ENCODE measurements at places on chromosomes 7 and 10. TPM values are rescaled to one million over a fixed set of nuclear protein-coding genes. Genes with fewer than 3 reads are reported as not detected.
A peak's percentile ranks its signal among the peaks of the same experiment; 100 is the strongest.

GRCh38 chr7:47087866-47088265, 494.0 kb downstream of the TNS3 start:
- no peak for DNase-seq

GRCh38 chr7:125390981-125391380, 461.4 kb upstream of the POT1 start:
- no peak for DNase-seq

DNA sequence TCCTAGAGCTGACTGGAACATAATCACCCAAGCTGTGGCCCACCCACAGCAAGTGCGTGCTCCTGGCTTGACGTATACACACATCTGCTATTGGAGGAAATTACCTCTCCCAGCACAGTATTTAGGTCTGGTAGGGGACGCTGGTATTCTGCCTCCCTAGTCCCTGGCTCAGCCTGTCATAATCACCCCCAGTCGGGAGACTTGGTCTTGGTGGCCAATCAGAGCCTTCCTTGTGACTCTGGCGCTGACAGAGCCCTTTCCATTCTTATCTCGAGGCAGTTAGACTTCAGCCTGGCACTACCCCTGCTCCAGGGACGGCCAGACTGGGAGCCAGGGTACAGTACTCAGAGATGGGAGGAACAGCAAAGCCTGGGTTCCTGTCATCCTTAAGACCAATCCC, 14.3 kb upstream of the PRKAG2 start:
- DNase-seq, result peak; percentile 47

DNA sequence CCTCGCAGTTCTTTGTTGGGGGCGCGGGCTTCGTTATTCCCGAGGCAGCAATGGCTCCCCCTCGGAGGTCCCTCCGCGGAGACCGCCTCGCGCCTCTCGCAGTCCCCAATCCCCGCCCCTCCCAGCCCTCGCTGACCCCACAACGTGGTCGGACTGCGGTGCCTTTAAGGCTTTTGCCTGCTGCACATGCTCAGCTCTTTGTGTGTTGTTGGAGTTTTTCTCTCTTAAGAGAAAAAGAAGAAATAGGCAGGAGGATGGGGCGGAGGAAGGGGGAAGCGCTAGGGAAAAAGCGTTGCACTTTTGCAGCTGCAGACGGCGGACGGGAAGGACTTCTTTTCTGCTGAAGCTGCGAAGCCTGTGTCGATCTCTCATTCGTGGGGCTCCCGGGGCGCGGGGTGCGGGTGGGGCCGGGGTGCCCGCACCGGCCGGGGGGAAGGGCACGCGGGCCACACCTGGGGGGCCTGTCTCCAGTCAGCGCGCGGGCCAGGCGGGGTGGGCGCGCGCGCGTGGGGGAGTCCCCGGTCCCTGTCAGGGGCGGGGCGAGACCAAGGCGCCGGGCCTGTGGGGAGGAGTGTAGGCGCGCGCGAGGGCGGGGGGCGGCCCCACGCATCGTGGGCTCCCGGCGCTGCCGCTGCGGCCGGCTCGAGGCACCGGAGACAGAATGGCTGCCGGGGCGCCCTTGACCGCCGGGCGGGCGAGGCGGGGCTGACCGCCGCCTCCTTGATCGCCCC, 445 bp upstream of the ATRNL1 start:
- DNase-seq, result no peak

GRCh38 chr7:128163473-128163872, 77.6 kb upstream of the LEP start:
- DNase-seq, result no peak

Gene STEAP2
- total RNA-seq, result 18.7 TPM

Gene CFAP46
- total RNA-seq, result not detected

DNA sequence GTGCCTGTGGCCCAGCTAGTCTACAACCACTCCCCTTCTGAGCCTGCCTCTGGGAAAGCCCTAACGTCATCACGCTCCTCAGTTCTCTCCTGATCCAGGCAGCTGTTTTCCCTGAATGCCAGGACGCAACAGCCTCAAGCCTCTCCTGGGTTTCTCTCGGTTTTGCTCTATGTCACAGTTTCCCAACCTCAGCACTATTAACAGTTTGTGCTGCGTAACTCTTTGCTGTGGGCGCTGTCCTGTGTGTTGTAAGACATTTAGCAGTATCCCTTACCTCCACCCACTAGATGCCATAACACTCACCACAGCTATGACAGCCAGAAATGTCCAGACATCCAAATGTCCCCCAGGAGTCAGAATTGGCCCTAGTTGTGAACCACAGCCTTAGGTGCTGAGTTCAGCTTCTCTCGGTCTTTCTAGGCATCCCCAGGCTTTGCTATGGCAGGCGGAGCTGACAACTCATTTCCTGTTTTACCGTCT, 226.3 kb upstream of the NPVF start:
- DNase-seq, result no peak

GRCh38 chr10:82645221-82645620, 770.2 kb downstream of the NRG3 start:
- DNase-seq, result no peak

DNA sequence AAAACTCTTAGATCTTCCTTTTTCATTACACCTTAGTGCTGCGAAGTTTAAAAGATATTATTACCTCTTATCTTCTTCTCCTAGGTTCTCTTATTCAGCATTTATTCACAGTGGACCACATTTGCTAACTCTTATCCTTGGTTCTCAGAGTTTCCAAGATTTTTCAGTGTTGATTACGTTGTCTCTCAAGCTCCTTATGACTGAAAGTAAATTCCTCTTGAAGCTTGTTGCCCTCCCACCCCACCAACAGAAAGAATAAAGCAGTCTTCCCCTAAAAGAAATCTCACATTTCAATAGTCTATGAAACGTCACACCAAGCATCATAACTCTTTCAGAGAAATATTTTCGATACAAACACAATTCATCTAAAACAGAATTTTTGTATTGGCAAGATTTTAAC, 362.5 kb downstream of the MAGI2 start:
- no peak for DNase-seq
